ENCODE measurements at places on chromosomes 7 and 10.

DNA sequence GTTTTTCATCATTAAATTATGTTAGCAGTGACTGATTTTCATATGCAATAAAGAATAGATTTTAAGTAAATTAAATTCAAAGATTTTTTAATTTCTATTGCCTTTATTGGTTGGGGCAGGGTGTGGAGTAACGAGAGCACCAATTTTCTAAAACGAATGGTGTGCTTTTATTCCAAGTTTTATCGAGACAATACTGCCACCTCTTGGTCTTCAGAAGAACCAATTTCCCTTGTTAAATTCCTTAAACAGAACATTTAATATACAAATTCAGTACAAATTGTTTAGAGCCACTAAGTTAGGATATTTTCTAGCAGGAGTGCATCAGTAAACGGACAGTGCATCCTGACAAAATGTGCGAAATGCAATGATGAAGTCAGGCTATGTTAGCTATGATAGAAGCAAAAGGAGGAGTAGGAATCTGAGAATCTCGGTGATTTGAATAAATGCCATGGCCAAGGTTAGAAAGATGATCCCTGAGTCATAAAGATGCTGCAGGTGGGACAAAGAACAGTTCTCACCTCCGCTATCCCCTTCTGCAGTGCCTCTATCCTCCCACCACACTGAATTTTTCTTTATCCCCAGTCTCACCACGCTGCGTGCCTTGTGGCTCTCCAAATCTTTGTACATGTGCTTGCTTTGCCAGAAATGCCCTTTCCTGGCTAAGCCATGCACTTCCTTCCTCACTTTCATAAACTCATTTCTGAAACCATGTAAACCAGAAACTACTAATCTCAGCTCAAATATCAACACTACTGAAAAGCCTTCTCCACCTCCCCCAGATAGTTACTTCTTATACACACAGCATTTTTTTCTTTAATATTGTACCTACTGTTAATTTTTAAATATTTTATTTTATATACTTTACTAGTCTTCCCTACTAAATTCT lies 31.9 kb upstream of the AGBL3 start:
- DNase-seq = no peak

GRCh38 chr10:94093286-94093905 lies 99.7 kb downstream of the PLCE1 start:
- no peak for DNase-seq

GRCh38 chr7:21383227-21384220 lies 44.4 kb upstream of the SP4 start:
- DNase-seq = no peak

GRCh38 chr10:124596962-124597845 lies 135.6 kb downstream of the LHPP start:
- DNase-seq = no peak

- DNase-seq = no peak
These were observed 49.4 kb downstream of the SPAM1 start for GRCh38 chr7:123974326-123974908.

DNA sequence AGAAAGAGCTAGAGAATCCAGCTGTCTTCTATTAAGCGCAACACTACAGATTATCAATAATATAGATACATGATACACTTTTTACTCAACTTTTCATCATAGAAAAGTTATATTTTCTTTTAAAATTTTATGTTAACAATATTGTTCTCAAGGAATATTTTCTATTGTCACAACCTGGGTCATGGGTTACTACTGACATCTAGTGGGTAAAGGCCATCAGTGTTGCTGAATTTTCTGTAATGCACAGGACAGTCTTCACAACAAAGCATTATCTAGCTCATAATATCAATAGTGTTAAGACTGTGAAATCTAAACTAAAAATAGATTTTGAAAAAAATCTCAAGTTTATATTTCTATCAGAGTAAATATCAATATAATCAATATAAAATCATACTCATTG lies 209.8 kb downstream of the ZNF33B start:
- no peak for DNase-seq

GRCh38 chr10:108358912-108359311 lies 1194.4 kb upstream of the SORCS1 start:
- DNase-seq = no peak

DNA sequence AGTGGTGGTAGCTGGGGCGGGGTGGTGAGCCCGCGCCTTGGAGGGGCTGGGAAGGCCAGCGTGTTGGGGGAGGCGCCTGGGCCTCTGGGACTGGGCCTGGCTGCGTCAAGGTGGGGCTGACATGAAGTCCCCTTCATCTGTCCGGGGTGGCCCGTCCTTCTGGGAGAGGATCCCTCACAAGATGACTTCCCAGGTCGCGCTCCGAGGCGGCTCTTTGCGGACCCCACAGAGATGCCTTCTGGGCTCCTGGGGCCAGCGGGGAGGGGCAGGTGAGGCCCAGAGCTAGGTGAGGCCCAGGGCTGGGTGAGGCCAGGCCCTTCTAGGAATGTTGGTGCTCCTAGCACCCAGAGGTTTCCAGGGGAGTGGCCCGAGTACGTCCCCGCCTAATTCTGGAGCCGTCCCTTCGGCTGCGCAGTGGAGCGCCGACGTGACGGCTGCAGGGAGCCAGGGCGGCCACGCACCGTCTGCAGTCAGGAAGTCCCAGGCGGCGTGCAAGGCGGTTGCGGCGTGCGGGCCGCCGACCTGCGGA lies 58.2 kb upstream of the NUPR2 start:
- no peak for DNase-seq

GRCh38 chr10:29238523-29239135 lies 50.2 kb upstream of the LYZL1 start:
- no peak for DNase-seq

DNA sequence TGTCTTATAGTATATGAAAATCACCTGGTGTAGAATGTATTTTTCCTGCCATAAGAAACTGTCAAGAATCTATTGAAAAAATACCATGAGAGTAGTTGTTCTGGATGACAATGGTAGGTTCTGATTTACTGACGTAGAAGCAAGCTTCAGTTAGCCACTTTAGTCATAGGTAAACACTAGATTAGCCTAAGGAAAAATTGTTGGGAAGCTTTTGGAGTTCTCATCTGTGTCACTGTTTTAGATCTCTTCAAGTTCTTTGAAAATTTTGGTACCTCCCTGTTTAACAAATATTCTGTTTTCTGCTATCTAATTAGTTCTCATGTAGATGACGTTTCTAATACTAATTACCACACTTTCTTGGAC lies 131.8 kb downstream of the ADK start:
- DNase-seq = no peak

DNA sequence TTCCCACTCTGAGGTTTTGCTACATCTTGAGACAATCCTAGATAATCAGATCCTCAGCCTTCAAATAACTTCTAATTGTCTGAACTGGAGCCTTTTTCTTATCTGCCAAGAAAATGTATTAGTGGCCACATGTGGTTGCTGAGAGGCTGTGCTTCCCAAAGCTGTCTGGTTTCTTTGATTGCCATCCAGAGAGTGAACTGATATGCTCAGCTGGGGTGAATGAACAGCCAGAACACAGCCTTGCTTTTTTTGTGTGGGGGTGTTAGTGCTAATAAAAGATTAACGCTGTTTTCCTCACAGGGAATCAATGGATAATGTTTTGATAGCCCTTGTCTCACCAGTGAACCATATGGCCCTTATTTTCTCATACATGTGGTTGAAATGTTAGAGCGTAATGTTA lies 66.9 kb downstream of the BBS9 start:
- no peak for DNase-seq

GRCh38 chr10:15374156-15374555 lies 3.1 kb upstream of the FAM171A1 start:
- DNase-seq = no peak

GRCh38 chr7:34086064-34086463 lies 180.7 kb downstream of the BMPER start:
- no peak for DNase-seq

- no peak for DNase-seq
These were observed 29.8 kb downstream of the ITPRIP start for GRCh38 chr10:104308439-104308903.

DNA sequence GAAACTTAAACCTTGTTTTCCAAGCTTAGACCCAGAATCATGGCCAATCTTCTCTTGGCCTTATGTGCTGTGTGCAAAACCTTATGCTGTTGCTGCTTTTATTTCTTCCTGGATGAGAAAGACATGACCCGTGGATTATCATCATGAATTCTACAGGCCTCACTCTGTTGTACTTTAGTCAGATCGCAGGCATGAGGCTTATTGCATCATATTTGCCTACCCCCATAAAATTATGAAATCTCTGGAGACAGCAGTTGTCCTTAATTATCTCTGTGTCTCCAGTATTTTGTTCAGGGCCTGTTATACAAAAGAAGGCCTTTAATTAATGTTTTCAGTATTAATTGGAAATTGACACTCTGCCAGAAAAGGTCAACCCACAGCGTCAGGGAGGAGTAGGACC lies 71.6 kb downstream of the PLCE1 start:
- no peak for DNase-seq

- DNase-seq = no peak
These were observed 122.1 kb downstream of the NKX6-2 start for GRCh38 chr10:132663666-132664365.

- peak; percentile 32 for DNase-seq
These were observed 4.4 kb upstream of the CCL26 start for GRCh38 chr7:75776295-75776971.

DNA sequence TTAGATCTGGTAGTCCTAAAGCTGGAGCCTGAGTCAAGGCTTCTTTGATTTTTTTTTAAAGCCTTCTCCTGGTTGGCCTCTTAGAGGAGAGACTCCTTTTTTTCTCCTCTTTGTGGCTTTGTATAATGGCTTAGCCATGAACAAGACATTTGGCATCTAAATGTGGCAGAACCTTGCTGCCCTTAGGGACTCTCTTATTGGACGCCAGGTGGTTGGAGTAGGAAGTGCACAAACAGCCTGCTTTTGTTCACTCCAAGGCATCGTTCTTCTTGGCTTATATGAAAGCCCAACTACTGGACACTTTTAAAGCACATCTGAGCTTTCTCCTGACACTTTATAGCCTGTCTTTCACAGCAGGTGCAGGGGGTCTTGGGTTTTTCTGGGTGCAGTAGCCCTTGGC lies 25.0 kb downstream of the ZPBP start:
- DNase-seq = no peak

GRCh38 chr7:85065888-85066485 lies 120.9 kb downstream of the SEMA3D start:
- no peak for DNase-seq

DNA sequence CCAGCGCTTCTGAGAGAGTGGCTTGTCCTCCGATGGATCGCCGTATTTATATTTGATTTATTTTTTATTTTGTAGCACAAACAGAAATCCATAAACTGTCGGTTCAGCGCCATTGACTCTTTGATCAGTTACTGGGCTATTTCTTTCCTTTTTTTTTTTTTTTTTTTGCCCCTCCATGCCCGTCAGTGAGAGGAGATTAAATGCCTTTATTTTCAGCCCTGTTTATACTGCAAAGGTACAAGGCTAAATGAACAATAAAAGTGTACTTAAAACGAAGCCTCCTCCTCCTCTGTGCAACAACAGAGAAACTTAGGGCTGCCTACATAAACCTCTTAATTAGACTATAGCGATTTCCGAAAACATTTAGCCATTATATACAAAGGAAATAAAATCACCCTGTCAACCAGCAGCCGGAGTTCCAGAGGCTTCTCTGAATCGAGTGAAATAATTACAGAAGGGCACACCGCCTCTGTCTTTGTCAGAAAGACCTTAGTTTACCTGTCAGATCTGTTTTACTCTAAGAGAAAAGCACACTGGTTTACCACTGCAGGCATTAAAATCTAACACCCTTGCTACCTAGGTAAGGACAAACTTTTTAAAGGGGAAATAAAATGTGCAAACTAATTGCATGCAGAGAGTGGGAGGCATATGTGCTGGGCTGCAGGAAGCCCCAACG lies 3.5 kb downstream of the EBF3 start:
- DNase-seq = no peak

GRCh38 chr7:2171855-2172254 lies 60.9 kb downstream of the MAD1L1 start:
- DNase-seq = no peak

- DNase-seq = no peak
These were observed 62.6 kb upstream of the HECTD2 start for GRCh38 chr10:91347529-91347928.

DNA sequence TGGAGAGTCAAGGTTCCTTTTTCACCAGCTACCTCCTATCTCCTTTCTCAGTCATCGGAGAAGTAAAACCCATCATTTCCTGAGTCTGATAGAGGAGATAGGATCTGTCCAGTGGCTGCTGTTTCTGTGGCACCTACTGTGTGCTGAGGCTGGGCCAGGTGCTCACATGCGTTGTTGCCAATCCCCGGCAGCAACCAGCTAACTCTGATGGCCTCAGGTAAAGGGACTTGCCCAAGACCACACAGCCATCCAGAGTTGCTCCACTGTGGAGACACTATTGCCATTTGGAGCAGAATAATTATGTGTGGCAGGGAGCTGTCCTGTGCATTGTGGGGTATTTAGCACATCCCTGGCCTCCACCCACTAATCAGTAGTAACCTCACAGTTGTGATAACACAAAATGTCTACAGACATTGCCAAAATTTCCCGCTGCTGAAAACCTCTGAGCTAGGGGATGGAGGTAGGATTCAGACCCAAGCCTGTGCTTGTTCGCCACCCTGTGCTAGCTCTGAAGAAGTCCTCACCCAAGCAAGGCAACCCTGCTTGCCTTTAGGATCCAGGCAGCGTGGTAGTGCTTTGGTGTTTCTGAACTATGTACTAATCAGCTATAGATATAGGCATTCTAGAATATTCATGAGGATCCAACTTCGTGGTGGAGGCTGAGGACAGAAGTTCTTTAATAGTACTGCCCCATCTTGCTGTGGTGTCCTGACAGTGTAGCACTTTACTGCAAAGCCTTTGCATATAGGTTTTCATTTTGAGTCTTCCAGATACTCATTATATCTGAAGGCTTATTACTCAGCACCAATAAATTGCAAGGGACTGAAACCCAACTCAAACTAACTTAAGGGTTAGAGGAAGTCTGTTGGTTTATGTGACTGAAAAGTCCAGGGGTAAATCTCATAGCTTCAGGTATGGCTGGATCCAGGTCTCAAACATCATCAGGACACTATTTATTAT lies 164.6 kb downstream of the GRK5 start:
- DNase-seq = no peak

DNA sequence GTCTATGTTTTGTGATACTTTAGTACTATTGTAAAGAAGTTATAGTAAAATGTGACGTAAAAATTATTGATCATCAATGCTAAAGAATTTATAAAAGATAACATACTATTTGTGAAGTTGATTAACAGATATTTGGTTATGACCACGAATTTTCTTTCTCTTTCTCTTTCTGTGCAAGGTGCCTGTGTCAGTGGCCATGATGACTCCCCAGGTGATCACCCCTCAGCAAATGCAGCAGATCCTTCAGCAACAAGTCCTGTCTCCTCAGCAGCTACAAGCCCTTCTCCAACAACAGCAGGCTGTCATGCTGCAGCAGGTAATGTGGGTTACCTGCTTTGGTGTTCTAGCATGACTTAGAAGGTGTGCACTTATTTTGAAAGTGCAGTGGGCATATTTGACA lies 213.7 kb downstream of the FOXP2 start:
- no peak for DNase-seq

GRCh38 chr10:92316610-92317009 lies 25.6 kb downstream of the MARCHF5 start:
- DNase-seq = no peak

DNA sequence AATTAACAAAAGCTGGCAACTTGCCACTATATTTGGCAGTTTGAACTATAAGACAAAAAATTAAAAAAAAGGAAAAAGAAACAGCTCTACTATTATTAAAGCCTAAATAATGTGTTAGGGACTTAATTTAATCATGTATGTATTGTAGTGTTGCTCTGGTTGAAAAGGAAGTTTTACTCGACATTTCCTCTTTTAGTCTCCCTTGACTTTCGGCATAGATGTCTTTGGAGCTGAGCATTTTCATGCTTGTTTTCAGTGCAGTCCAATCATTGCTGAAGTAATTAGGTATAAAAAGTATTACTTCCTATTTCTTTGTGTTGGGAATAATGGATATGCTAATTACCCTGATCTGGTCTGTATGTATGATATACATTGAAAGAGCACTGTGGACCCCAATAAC lies 216.8 kb upstream of the KLF6 start:
- DNase-seq = no peak

Measured in stimulated activated CD8-positive, alpha-beta memory T cell treated with anti-CD3 and anti-CD28 coated beads, Interleukin-12 subunit alpha, Interleukin-12 subunit beta, amount 100 ng/mL, for 1 hour (primary cell).